ENCODE measurements at places on chromosomes 13 and 19. TPM values are rescaled to one million over a fixed set of nuclear protein-coding genes. Genes with fewer than 3 reads are reported as not detected.

NMRK2 gene
- total RNA-seq = not detected

ZNF571 gene
- 0.50 TPM for total RNA-seq

COMP gene
- not detected for total RNA-seq

RAP2A gene
- 27.1 TPM for total RNA-seq

C19orf12 gene
- total RNA-seq = 42.2 TPM

EMC10 gene
- 76.0 TPM for total RNA-seq

RFPL4AL1 gene
- not detected for total RNA-seq

METTL21C gene
- total RNA-seq = not detected

SIGLEC9 gene
- total RNA-seq = not detected

TICAM1 gene
- 28.1 TPM for total RNA-seq

CEACAM5 gene
- not detected for total RNA-seq

RFPL4A gene
- not detected for total RNA-seq

FXYD1 gene
- total RNA-seq = 0.71 TPM

TEX26 gene
- total RNA-seq = not detected

NCAN gene
- 0.23 TPM for total RNA-seq

MYO1F gene
- total RNA-seq = 47.4 TPM

CATSPERD gene
- total RNA-seq = not detected

ZNF835 gene
- 0.09 TPM for total RNA-seq

IL17D gene
- 0.25 TPM for total RNA-seq

SPRED3 gene
- 3.2 TPM for total RNA-seq

GAS6 gene
- 0.32 TPM for total RNA-seq

QPCTL gene
- 26.7 TPM for total RNA-seq

PSMD8 gene
- 286 TPM for total RNA-seq

ZSCAN1 gene
- total RNA-seq = not detected

DCT gene
- not detected for total RNA-seq

DLL3 gene
- total RNA-seq = 1.6 TPM

DLEU7 gene
- not detected for total RNA-seq

ZNF492 gene
- 0.18 TPM for total RNA-seq

CAPN12 gene
- total RNA-seq = 3.6 TPM

PPP1R12C gene
- 104 TPM for total RNA-seq

WDR87 gene
- not detected for total RNA-seq

KIR3DL1 gene
- not detected for total RNA-seq

All from activated T-helper 2 cell treated with anti-CD3 and anti-CD28 coated beads, Interferon-gamma antibody, Interleukin-2, Interleukin-4, amounts not matched to agents 10 μg/mL and 5 μg/mL and 100 μg/mL, durations not matched to agents 14 hours and 24 hours and 36 hours (primary cell).